A549 treated with CpdA at 1 μM for 4 hours (cell line): ENCODE measurements at places on chromosomes 5 and 9. TPM values are rescaled to one million over a fixed set of nuclear protein-coding genes. Genes with fewer than 3 reads are reported as not detected.

Gene F2RL2
- 4.9 to 6.8 TPM (median 5.4 TPM) in 5 replicates for total RNA-seq

Gene GADD45G
- total RNA-seq: 0.16 to 0.40 TPM (median 0.35 TPM) in 4 of 5 replicates, not detected in the other

Gene IFNB1
- not detected in 5 replicates for total RNA-seq

Gene TLR4
- total RNA-seq: 0.06 to 0.34 TPM (median 0.10 TPM) in 5 replicates

Gene KIF27
- total RNA-seq: 0.96 to 1.7 TPM (median 1.4 TPM) in 5 replicates
